ENCODE measurements at places on chromosomes 4 and X.
A peak's percentile ranks its signal among the peaks of the same experiment; 100 is the strongest.

DNA sequence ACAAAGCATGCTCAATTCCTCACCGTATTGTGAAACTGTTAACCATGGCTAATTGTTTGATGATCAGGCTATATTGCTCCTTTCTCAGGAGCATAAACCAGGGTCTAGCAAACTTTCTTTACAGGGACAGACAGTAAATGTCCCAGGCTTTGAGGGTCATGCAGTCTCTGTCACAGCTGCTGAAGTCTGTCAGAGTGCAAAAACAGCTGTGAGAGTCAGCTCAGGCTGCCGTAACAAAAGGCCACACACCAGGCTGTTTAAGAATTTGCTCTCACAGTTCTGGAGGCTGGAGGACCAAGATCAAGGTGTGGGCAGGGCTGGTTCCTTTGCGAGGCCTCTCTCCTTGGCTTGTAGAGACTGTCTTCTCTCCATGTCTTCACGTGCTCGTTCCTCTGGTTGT is 75.6 kb downstream of the GPR143 start:
- no peak for DNase-seq

DNA sequence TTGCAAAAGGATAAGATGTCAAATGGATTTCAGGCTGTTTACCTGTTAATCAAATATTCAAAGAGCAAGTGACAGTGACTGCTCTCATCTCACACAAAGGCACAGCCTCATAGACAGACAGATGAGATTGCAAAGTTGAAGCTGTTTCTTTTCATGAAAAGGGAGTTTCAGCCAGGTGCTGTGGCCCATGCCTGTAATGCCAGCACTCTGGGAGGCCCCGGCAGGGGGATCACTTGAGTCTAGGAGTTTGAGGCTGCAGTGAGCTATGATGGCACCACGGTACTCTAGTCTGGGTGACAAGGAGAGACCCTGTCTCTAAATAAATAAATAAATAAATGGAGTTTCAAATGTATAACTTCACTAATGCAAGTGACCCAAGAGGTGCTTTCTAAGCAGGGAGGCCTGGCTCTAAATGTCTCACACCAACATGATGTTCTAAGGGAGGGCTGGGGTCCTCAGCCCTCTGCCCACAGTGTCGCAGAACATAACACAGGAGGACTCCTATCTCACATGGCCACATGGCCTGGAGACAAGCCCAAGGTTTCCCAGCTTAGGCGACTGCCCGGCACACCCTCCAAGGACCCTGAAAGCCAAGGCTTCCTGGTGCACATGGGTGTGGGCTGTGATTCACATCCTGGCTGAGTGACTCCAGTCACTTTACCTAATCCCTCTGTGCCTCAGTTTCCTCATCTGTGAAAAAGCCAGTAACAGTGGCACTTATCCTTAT is 26.8 kb downstream of the PPP2R2C start:
- no peak for DNase-seq

- DNase-seq = no peak
Observed at GRCh38 chr4:4871573-4872313, 12.3 kb downstream of the MSX1 start.

- no peak for DNase-seq
Observed at GRCh38 chr4:154626793-154627484, 14.5 kb upstream of the FGG start.

DNA sequence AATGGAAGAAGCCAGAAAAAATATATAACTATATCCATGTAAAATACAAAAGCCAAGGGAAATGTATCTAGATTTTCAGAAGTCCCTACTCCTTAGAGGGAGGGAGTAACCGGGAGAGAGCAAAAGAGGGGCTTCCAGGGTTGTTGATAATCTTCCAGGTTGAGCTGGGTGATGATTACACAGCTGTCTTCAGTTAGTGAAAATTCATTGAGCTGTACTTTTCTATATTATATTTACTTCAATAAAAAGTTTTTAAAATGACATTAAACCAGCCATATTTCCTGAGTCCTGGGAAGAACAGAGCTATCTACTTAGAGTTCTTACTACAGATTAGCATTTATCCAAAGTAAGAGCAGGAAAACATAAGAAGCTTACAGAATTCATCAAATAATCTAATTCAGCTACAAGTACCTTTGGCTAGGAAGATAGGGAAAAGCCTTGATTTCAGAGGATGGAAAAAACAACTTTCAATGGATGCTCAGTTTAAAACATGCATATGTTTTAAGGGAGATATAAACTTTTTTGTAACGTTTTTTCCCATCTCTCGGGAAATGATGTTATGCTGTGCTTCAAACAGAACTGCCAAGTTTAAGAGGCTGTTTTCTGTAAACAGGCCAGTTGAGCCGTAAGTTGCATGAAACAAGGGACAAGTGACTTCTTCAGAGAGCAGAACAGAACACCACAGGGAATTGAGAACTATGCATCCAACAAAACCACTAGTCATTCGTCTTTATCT is 204.6 kb downstream of the SCFD2 start:
- no peak for DNase-seq

GRCh38 chrX:46849933-46850332 is 13.1 kb downstream of the RP2 start:
- DNase-seq = no peak

- DNase-seq = no peak
Observed at GRCh38 chr4:173461170-173461569, 62.3 kb upstream of the SCRG1 start.

GRCh38 chr4:143351774-143352451 is 15.2 kb downstream of the GAB1 start:
- no peak for DNase-seq

DNA sequence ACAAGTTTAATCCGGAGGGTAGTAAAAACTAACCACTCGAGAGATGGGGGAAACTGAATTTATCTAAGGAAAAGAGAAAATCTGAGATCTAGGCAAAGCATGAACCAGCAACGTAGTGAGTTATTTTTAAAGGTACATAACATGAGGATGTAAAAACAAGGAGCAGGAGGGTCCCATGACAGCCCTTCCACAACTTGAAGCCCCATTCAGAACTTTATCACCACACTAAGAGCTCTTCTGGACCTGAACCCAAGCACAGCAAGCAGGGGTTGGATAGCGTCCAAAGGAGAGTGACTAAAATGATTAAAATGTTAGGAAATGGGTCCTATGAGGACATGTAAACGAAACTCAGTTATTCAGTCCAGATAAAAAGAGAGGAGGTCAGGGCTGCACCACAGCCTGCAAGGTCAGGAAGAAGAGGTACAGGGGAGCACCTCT is 16.2 kb downstream of the SH3RF1 start:
- no peak for DNase-seq

- DNase-seq = no peak
Observed at GRCh38 chr4:134567461-134567860, 365.9 kb upstream of the PABPC4L start.

- no peak for DNase-seq
Observed at GRCh38 chrX:48522291-48522690, 683 bp downstream of the EBP start.

GRCh38 chr4:78599147-78599546 is 47.6 kb downstream of the ANXA3 start:
- no peak for DNase-seq

- DNase-seq = no peak
Observed at GRCh38 chr4:166527500-166527899, 654.5 kb downstream of the TLL1 start.

GRCh38 chr4:89545315-89545714 is 237.7 kb upstream of the GPRIN3 start:
- no peak for DNase-seq

- DNase-seq = no peak
Observed at GRCh38 chr4:139962130-139962684, 191.8 kb downstream of the MAML3 start.

GRCh38 chr4:184784628-184785257 is 41.0 kb downstream of the ACSL1 start:
- DNase-seq = no peak

DNA sequence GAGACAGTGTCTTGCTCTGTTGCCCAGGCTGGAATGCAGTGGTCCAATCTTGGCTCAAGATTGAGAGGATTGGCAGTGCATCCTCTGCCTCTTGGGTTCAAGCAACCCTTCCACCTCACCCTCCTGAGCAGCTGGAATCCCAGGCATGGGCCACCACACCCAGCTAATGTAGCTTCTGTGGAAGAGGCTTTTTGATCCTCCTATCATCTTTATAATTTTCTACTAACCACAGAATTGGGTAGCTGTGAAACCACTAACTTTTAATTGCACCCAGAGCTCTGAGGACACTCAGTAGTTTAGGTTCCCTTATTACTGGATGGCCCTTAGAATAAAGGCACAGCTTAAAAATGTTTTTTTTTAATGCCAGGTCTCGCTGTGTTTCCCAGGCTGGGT is 8.9 kb upstream of the AGA start:
- DNase-seq = no peak

DNA sequence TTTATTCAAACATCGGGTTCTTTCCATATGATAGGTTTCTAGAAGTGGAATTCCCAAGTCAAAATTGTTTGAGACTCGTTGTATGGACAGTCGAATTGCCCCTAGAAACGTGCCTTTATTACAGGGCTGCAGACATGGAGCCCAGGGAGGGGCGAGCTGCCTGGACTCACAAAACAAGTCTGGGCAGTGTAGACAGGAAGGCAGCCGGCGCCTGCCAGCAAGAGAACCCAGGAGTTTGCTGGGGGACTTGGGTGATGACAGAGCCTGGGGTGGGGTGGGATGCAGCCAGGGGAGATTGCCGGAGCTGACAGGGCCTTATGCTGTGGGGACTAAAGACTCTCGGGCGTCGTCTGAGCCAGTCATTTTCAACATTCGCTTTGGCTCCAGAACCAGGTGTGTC is 107.4 kb upstream of the MSX1 start:
- no peak for DNase-seq

DNA sequence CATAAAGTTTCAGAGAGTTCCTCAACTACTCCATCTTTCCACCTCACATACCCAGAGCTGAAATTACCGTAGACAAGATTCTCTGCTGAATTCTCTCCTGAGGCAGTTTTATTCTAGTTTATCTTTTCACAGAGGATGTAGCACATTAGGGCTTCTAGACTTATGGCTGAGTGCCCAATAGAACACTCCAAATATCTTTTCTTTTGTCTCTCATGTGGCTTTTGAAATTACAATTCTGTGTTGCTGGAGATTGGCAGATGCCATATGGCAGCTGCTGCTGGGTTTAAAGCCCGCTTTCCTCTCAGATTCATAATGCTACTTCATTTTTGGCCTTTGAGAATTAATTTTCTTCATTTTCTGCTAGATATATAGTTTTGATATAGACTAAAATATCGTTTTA is 107.6 kb upstream of the BANK1 start:
- no peak for DNase-seq

GRCh38 chr4:22196551-22196950 is 248.0 kb upstream of the KCNIP4 start:
- no peak for DNase-seq

DNA sequence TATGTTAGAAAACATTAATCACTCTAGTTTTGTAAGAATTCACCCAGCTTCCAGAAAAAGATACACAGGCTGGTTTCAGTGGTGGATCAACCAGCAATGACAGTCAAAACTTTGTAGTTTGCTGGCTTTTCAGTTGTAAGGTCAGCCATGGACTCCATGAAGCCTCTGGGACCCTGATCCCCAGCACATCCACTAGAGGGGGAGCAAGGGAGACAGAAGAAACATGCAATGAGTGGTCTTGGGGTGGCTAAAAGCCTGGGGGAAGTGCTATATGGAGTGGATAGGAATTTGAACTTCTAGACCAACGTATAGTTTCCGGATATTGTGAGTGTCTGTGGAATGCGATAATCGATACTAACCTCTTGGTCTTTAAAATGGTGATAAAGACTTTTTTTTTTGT is 72.7 kb downstream of the AFF2 start:
- no peak for DNase-seq

GRCh38 chr4:36385951-36386571 is 104.6 kb downstream of the DTHD1 start:
- DNase-seq = peak; percentile 54

DNA sequence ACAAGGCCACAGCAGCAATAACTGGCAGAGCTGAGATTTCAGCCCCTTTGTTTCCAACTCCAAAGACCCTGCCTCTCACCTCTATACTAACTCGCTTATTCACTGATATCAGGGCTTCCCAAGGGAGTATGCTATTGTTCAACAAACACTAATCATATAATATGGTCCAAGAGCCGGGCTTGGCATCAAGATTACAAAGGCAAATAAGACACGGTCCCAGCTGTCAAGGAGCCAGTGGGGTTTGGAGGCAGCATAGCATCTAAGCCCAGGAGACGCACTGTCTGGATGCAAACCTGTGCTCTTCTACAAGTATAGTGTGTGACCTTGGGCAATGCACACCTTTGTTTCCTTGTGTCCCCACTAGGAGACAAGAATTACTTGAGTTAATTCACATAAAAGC is 28.7 kb downstream of the PAPSS1 start:
- DNase-seq = no peak

DNA sequence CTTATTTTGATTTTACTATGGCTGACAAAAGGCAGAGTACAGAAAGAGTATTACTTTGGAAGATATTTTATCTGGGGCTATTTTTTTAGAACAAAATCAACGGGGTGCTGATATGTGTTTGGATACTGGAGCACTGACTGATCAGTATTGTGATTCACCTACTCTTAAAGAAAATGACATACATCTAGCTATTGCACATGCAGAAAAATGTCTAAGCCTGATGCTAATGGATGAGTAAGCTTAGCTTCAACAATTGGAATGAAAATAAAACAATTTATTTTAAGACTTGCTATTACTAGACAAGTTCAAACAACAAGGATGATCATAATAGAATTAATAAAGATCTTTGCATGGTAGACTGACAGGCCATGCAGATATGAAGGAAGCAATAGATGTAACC is 262.0 kb downstream of the PPP1R2C start:
- no peak for DNase-seq

DNA sequence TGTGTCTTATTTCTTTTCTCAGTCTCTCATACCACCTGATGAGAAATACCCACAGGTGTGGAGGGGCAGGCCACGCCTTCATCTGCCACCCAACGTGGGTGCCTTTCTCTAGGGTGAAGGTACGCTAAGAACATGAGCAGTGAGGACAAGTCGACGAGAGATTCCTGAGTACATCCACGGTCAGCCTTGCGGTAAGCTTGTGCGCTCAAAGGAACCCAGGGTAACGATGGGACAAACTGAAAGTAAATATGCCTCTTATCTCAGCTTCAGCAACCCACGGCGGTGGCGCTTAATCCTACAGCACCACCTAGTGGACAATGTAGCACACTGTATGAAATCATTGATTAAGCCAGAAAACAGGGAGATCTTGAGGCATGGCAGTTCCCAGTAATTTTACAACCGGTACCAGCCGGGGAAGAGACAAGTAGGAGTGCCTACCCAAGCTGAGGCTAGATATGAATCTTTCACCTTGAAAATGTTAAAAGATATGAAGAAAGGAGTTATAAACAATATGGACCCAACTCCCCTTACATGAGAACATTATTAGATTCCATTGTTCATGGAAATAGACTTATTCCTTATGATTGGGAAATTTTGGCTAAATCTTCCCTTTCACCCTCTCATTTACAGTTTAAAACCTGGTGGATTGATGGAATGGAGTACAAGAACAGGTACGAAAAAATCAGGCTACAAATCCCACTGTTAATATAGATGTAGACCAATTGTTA is 63.0 kb downstream of the ZNF732 start:
- peak; percentile 75 for DNase-seq

- DNase-seq = no peak
Observed at GRCh38 chr4:8728536-8729407, 136.2 kb downstream of the CPZ start.

Data from GDM1 (cell line).